ENCODE measurements at places on chromosomes 13 and 19.
A peak's percentile ranks its signal among the peaks of the same experiment; 100 is the strongest.

- DNase-seq: no peak
These were observed 4.0 kb downstream of the ZNF223 start for GRCh38 chr19:44055870-44056269.

DNA sequence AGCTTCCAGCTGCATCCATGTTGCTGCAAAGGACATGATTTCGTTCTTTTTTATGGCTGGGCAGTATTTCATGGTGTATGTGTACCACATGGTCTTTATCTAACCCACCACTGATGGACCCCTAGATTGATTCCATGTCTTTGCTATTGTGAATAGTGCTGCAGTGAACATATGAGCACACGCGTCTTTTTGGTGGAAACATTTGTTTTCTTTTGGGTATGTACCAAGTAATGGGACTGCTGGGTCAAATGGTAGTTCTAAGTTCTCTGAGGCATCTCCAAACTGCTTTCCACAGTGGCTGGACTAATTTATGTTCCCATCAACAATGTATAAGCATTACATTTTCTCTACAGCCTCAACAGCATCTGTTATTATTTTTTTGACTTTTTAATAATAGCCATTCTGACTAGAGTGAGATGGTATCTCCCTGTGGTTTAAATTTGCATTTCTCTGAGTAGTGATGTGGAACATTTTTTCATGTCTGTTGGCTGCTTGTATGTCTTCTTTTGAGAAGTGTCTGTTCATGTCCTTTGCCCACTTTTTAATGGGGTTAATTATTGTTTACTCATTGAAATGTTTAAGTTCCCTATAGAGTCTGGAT, 6.8 kb upstream of the UBE2L5 start:
- DNase-seq: no peak

DNA sequence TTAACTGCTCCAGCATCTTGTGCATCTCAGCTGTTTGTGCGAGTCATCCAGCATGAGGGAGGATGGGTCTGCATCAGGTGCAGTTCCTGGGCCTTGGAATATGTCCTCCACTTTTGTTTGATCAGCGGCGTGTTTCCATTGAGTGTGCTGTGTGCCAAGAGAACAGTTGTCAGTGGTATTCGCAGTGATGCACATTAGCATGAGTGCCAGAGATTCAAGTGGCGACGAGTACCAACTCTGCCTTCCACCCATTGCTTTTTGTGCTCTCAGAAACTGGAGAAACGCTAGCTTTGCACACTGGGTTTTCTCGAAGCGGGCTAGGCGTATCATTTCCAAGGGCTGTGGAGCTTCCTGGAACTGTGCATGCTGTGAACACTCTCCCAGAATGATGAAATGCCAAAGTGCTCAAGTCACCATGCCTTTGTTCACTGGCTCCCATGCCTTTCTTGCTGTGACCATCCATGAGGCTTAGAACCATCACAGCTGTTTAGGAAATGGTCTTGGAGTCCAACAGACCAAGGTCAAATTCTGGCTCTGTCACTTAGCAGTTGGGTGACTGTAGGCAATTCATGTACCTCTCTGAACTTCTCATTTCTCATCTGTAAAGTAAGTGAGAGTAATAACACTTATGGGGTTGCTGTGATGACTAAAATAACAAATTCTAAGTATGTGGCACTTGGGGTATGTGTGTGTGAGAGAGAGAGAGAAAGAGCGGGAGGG, 18.4 kb downstream of the LRCH1 start:
- DNase-seq: no peak

GRCh38 chr19:7928741-7929701, 3.1 kb upstream of the CTXN1 start:
- DNase-seq: no peak

DNA sequence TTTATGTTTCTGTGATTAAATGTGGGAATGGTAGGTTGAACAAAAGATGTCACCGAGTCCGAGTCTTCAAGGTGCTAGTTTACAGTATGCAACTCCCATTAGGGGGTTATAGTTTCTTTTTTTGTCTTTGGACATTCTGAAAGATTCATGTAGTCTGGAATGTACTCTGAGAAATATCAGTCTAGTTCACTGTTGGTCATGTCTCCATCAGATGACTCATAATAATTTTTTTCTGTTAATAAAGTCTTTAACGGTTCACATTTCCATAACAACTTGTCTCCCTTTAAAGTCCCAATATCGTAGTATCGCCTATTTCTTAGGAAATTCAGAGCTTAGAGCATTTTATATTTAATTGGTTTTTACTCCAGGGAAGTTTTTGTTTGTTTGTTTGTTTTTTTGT, 13.5 kb upstream of the ESD start:
- no peak for DNase-seq

DNA sequence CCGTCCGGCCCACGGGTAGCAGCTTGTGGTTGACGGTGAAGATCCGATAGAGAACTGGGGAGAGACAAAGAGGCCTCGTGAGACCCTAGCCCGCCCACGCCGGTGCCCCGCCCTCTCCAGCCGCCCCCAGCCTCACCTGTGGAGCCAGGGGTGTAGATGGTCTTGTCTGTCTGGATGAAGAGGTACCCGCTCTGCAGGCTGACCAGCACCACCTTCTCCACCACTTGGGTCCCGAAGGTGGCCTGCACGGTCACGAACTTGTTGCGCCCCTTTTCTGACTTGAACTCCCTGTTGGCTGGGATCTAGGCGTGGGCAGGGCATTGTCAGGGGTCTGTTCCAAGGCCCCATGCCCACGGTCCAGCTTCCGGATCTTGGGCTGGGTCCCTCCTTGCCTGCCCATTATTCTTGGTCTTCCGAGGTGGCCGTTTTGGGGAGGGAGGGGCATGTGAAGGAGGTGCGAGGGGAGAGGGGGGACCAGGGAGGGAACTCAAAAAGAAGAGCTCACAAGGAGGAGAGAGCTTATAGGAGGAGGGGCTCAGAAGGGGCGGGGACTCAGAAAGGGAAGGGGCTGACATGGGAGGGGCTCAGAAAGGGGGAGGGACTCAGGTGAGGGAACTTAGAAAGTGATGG, 2.2 kb downstream of the C3 start:
- no peak for DNase-seq

DNA sequence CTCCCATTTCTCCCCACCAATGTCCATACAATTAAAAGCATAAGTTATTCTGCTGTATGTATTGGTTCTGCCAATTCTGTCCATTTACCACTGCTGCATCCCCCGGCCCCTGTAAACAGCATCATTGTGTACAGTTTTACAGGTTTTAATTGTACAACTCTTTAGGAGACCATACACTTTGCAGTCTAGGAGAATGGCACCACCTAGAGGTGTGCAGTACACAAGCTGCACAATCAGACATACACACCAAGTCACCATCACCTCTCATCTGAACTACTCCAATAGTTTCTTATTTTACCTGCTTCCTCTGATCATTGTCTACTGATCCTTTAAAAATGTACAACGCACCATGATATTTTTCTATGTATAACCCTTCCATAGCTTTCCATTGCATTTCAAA, 855.9 kb upstream of the KLHL1 start:
- no peak for DNase-seq

DNA sequence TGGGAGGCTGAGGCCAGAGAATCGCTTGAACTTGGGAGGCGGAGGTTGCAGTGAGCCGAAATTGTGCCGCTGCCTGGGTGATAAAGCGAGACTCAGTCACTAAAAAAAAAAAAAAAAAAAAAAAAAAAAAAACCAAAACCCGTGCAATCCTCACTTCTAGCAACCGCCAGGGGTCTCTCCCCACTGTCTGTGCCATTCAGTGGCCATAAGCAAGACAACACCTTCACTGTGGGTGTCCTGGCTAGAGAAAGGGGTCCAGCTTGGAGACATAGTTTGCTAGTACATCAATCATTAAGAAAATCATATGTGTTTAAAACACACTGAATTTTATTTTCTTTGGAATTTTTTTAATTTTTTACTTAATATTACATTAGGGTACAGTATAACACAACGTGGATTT, 68.2 kb downstream of the RASL11A start:
- no peak for DNase-seq

GRCh38 chr19:12140545-12141404, 625 bp upstream of the ZNF20 start:
- DNase-seq: peak; percentile 45

GRCh38 chr13:69857183-69857821, 250.3 kb upstream of the ATXN8OS start:
- no peak for DNase-seq

GRCh38 chr13:51048616-51049015, 62.5 kb downstream of the C13orf42 start:
- DNase-seq: no peak

- no peak for DNase-seq
These were observed 35.0 kb downstream of the ZNF536 start for GRCh38 chr19:30407068-30407709.

GRCh38 chr19:1396768-1397679, 4.3 kb downstream of the GAMT start:
- DNase-seq: no peak

- DNase-seq: no peak
These were observed 4.4 kb upstream of the FKRP start for GRCh38 chr19:46741447-46741846.

DNA sequence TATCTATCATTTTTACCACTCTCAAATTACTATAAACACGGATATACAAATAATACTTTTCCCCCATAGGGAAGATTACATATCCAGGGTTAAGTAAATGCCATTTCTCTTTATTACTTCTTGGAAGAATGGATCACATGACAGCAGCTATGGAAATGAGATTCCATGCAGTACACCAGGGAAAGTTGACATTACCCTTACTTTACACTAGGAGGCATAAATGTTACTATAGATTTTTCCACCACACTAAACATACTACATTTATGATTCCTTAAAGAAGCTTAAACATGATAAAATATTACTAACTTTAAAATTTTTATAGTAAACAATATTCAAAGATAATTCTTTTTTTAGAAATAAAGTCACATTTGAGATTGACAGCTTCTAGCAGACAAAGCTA, 611.4 kb downstream of the PCDH9 start:
- no peak for DNase-seq

GRCh38 chr13:109786457-109787134, at the start of gene IRS2:
Gene IRS2, minus strand, starts transcription at chr13:109786583. Its CDS starts 530 bp downstream, at chr13:109786053.
- DNase-seq: no peak

- no peak for DNase-seq
These were observed 22.0 kb upstream of the POU4F1 start for GRCh38 chr13:78625384-78625783.

- no peak for DNase-seq
These were observed 3.9 kb downstream of the SAE1 start for GRCh38 chr19:47134545-47134944.

DNA sequence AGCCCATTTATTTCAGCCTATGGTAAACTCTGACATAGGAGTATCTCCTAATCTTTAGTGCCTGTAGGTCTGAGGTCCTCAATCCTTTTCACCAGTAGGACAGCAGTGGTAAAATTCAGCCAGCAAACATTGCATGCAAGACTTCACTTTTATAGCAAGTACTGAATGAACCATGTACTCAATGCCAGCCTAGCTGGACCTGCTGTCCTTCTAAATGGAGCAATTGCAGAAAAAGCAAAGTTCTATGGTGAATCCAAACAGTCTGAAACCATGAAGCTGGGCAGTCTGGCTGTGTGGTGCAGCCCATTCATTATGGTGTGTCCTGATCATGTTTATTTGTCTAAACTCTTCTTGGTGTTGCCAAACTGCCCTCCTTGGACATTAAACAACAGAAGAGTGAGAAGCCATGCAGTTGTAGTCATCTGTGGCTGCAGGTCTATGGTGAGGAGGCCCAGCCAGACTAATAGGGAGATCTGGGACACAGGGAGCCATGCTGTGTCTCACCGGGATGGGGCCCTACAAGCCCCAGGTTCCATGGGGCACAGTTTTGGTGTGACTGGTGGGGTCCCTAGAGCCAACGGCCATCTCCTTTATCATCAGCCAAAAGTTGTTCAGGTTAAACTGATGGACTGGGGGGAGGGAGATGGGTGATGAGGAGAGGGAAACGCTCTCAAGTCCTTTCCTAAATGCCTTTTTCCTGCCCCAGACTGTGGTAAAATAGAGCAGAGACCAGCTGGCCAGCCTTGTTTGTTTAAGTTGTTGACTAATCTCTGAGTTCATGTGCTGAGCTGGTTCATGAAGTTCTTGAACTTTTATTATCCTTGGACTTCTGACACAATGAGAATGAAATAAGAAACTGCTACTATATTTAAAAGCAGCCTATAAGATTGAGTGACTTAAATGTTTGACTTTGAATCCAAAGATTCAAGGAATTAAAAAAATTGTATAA, 20.6 kb upstream of the TNFSF11 start:
- no peak for DNase-seq

DNA sequence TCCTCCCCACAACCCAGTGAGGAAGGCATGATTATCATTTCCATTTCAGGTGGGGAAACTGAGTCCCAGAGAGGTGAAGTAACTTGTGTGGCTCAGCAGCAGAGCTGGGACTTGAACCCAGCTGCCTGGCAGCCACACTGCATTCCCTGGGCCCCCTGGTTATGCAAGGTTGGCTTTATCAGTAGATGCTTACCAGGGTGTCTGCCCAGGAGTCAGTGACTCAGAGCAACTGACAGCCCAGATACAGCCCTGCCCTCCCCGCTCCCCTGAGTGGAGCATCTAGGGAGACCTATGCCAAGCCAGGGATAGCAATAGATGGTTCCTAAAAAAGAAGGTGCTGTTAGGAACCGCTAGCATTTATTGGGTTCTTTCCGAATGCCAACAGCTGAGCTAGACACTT, 5.9 kb downstream of the IGLON5 start:
- DNase-seq: no peak

GRCh38 chr13:43061496-43062280, 38.3 kb downstream of the DNAJC15 start:
- DNase-seq: no peak

DNA sequence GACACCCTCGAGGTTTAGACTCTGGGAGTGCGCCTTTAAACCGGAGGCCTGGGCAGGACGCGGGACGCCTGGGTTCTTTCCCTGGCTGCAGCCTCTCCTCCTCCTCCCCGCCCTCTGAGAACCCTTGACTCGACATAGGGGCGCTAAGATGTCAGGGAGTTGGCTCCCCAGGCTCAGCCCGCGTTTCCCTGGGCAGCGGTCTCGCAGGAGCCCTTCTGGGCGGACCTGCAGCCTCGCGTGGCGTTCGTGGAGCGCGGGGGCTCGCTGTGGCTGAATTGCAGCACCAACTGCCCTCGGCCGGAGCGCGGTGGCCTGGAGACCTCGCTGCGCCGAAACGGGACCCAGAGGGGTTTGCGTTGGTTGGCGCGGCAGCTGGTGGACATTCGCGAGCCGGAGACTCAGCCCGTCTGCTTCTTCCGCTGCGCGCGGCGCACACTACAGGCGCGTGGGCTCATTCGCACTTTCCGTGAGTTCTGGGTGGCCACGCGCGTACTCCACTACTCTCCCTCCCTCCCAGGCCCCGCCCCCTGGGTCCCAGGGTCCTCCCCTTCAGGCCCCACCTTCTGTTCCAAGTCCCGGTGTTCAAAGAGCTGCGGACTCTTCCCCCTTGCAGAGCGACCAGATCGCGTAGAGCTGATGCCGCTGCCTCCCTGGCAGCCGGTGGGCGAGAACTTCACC, 1.3 kb downstream of the ICAM5 start:
- no peak for DNase-seq

DNA sequence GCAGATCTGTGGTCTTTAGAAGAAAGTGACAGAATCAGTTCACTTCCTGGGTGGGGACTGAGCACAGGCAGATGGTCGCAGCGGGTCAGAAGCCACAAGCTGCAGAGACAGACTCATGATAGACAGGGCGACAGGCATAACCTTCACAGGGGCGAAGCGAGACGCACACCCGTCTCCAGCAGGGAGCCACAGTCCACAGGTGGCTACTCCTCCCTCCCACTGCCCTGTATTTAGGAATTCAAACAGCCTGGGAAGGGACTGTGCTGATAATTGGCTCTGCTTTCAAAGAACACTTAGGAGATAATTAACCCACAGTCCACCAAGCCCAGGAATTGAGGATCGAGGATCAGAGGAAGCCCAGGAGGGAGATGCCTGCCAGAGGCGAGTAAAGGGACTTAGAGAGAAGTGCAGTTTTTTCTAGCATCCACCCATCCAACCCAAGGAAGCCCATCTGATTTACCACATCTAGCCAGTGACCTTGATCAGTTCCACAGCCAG, 23.2 kb downstream of the RFX2 start:
- no peak for DNase-seq
